ENCODE measurements at places on chromosomes 3 and 15. TPM values are rescaled to one million over a fixed set of nuclear protein-coding genes. Genes with fewer than 3 reads are reported as not detected.

Gene CLDN16
- 0.24 TPM for total RNA-seq

GRCh38 chr3:123246866-123247265 lies 45.1 kb downstream of the SEC22A start:
- no peak for DNase-seq

DNA sequence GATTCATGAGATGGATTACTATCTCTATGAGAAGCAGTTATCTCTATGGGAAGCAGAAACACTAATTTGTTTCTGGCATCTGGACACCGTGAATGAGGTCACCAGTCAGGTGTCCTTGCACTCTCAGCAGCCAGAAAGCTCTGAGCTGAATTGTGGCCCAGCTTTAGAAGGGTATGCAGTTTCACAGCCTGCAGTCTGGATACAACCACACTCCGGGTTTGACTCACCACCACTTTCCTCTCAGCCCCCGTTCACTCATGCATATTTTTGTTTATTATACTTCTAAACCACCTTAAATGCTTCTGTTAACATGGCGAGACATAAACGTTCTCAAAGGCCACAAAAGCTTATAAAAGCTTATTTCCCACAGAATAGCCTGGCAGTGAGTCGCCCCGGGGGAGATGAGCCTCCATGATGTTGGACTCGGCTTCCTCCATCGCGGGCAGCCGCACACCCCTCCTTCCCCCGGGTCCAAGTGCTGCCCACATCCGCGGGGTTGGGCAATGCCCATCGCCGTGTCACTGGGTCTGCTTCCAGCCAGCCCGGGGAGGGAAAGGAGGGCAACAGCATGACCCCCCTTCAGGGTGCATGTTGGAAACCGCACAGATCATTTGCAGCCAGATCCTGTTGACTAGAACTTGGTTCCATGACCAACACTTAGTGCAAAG lies 16.8 kb upstream of the SLC41A3 start:
- DNase-seq = no peak

- peak; percentile 57 for DNase-seq
Observed at GRCh38 chr3:175002732-175003143, 143.6 kb downstream of the NAALADL2 start.

DNA sequence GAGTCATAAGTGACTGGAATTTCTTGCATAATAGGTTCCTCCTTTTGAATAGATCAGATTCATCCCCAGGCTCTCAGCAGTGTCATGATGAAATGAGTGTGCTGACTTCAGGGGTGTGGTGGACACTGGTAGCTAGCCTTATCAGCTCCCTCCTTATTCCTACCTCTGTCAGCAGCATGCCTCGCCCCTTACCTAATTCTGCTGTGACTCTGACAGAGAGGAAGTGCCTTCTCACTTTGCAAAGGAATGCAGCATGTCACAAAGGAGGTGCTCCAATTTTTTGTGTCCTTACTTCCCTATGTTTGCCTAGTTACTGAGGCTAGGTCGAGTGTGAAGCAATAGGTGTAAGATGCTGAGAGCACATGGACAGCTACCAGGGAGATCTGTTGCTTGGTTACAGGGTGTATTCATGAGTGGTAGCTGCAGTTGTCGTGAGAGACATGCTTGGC lies 90.6 kb downstream of the TNFAIP8L3 start:
- peak; percentile 20 for DNase-seq

Gene ZKSCAN7
- 6.7 TPM for total RNA-seq

DNA sequence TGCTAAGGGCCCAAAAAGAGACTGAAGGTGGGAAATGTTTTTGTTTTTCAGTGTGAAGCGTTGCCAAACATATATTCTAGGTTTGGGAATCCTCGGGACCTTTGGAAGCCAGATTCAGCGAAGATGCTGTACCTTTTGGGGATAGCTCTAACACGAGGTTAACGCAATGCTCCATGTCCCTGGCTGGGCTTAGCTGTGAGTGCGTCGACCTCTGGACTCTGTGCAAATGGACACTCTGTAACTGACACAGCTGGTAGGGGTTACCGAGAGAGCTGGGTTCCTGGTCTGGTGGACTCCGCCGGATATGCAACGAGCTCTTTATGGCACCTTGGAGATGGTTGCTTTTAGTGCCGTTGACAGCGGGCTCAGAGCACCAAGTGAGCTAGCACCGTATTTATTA lies 724 bp upstream of the SH3GL3 start:
- DNase-seq = no peak

DNA sequence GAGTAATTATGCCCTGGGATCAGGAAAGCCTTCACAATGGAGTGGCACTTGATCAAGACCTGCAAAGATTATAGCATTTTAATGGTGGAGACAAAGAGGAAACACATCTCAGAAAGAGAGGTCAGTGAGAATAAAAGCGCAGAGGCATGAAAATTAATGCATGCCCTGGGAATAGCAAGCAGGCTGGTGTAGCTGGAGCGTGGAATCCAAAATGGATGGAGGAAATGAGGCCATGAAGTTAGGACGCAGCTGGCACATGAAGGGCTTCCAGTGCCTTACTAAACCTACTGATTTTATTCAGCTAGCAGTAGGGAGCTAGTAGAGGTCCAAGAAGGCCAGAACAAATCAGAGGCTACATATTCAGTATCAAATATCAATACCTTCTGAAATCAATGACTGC lies 38.1 kb downstream of the TMEM212 start:
- DNase-seq = no peak

Gene DNAJA4
- total RNA-seq = 30.1 TPM

DNA sequence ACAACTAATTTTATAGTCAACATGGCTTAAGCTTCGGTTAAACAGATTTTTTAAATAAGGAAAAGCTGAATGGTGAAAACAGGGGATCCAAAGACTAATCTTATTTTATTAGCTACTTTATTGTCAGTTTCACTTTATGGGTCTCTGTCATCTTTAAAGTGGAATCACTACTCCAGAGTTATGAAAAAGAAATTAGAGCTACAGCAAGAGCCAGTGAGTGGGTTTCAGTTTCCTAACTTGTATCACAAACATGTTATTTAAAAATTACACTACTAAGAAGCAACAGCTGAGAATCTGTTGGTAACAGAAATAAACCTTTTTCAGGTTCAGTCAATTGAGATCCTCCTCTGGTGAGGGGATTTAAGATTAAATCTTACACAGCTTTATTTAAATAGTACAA lies 10.0 kb downstream of the PHC3 start:
- no peak for DNase-seq

GRCh38 chr3:160098261-160098908 lies 109.8 kb downstream of the IL12A start:
- no peak for DNase-seq

DNA sequence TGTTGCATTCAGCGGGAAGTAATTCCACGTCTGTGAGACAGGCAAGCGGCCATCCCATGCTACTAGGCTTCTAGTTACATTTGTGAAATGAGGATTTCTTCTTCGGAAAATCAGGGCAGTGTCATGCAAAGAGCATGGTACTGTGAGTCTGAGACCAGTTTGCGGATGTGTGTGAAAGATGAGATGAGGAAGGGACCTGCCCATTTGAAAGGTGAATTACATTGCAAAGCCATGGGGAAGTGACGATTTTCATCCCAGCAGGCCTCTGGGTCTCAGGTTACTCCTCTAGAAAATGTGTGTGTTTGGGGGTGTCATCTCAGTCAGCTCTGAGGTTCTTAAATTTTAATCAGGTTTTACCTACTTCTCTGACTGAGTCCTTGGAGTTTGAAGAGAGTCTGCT lies 16.1 kb downstream of the TLE3 start:
- no peak for DNase-seq

- no peak for DNase-seq
Observed at GRCh38 chr15:36778531-36778930, 199.1 kb downstream of the CDIN1 start.

DNA sequence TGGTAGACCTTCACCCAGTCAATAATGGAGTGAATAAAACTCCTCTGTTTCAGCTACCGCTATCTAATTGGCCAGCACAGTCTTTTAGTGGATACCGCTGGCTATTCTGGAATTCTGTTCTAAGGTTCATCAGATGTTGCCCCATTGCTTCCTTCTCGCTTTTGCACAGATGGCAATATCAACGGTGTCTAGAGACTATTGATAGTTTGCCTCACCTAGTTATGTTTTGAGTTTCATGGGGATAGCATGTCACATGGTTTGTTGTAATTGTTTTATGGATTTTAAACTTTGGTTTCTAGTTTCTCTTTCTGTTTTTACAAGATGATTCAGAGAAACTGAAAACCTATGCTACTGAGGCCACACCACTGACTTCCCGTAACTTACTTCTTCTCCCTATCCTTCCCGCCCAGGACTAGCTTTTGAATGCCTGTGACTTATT lies 2.0 kb downstream of the XRN1 start:
- peak; percentile 26 for DNase-seq

Gene REC114
- total RNA-seq = not detected

DNA sequence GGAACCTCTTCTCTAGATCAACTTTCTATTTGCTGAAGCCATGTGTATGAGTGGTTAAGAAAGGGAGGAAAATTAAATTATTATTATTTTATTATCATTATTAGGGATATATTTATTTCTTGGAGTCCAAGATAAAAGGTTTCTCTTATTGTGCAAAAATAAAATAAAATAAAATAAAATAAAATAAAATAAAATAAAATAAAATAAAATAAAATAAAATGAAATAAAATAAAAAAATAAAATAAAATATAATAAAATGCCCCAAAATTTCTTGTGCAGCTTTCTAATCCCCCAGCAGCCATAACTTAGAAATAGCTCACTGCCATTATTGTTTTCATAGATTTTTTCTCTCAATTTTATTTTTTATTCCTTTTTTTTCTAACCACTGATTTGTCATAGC lies 526.8 kb downstream of the VGLL3 start:
- DNase-seq = no peak

DNA sequence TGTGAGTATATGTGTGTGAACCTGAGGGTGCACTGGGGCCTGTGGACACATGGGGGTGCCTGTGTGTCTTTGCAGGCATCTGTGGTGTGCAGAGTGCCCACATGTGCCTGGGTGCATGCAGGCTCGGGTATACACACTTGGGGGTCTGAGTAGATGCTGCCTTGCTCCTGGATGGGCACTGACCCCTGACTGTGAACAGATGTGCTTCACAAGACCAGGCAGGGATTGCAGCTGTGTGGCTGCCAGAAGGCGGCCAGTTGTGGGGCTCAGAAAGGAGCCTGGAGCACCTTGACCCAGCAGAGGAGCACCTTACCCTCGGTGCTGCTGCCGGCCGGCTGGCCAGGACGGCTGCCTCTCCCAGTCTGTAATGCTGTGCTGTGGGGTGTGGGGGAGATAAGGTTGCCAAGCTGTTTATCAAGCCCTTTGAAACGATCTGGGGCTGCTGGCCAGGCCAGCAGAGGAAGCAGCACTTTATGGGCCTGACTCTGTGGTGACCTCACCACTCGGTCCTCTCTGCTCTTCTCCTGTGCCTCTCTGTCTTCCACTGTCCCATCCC lies 55.5 kb upstream of the MRPS22 start:
- DNase-seq = peak; percentile 17

Gene GREM1
- 3.6 TPM for total RNA-seq

Gene ADGRG7
- 2.9 TPM for total RNA-seq

- DNase-seq = no peak
Observed at GRCh38 chr3:116517308-116517707, 72.0 kb upstream of the LSAMP start.

- peak; percentile 60 for DNase-seq
Observed at GRCh38 chr15:101068961-101069653, 149.9 kb downstream of the LRRK1 start.

Gene SEMA3F
- 9.1 TPM for total RNA-seq

- no peak for DNase-seq
Observed at GRCh38 chr15:78921940-78922339, 22.9 kb downstream of the CTSH start.

DNA sequence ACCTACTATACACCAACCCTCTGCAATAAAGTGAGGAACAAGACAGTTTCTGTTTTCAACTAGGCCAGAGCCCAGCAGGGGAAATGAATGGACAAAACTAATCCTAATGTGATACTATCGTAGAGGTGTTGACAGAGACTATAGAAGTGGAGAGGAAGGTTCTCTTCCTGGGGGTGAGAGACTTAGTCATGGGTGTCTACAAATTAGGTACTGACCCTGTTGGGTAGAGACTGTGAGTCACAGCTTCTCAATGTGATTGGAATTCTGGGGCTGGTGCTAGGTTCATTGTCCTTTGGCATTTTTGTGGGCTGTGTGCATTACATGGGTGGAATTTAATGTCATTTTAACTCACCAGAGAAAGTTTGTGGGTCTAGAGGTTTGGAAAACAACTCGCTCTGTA lies 79.3 kb downstream of the ADAMTSL3 start:
- DNase-seq = no peak

Gene RAB43
- total RNA-seq = 8.2 TPM

- DNase-seq = peak; percentile 35
Observed at GRCh38 chr3:192409201-192409837, 318.0 kb downstream of the FGF12 start.

- no peak for DNase-seq
Observed at GRCh38 chr3:30400926-30401325, 205.5 kb upstream of the TGFBR2 start.

DNA sequence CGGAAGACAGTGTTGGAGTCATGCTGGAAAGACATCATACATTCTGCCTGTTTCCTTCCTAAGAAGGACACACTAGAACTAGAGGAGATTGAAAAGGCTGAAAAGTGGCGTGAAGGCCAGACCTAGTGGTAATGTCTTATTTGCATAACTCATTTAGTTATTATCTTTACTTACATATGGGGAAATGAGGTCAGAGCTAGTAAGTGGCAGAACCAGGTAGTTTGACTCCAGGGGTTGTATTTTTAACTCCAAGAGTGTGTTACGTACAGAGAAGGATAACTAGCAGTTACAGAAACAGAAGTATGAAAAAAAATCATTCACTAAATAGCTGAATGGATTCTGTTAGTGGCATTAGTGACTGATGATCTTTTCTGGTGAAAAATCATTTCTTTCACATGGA lies 108.0 kb downstream of the MITF start:
- DNase-seq = no peak

Gene SERPINI1
- 11.6 TPM for total RNA-seq

- no peak for DNase-seq
Observed at GRCh38 chr15:63877713-63878271, 44.0 kb upstream of the HERC1 start.

- no peak for DNase-seq
Observed at GRCh38 chr3:139157161-139157932, 112.7 kb upstream of the PRR23C start.

Gene ZBBX
- total RNA-seq = 0.72 TPM

GRCh38 chr15:54102704-54103103 lies 124.5 kb downstream of the UNC13C start:
- no peak for DNase-seq

- no peak for DNase-seq
Observed at GRCh38 chr3:45173776-45174175, 27.6 kb upstream of the CDCP1 start.

DNA sequence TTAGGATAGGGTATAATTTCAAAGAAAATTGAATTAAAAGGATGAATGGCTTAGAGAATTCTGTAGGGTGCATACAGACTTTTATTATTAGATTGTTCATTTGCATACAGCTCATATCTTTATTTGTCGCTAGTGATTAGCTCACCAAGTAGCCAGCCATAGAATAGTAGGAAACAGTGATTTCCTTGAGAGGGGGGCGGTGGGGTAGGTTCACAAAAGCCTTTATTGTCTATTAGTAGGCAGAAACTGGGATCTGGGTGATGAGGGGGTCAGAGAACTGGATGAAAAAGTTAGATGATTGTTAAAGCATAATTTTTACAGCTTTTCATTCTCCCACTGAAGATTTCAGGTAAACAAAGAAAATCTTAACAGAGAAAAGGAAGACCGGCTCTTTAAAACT lies 77.6 kb upstream of the RAP2B start:
- no peak for DNase-seq

- no peak for DNase-seq
Observed at GRCh38 chr3:168213920-168214319, 118.2 kb upstream of the GOLIM4 start.

GRCh38 chr3:150723946-150724345 lies 20.2 kb upstream of the ERICH6 start:
- no peak for DNase-seq

- no peak for DNase-seq
Observed at GRCh38 chr15:77654975-77655374, 22.3 kb upstream of the LINGO1 start.

All from umbilical cord (tissue), 2 donors.